ENCODE measurements at places on chromosomes 2 and 18. TPM values are rescaled to one million over a fixed set of nuclear protein-coding genes. Genes with fewer than 3 reads are reported as not detected.

Gene MYO7B
- 0.75 TPM for total RNA-seq

Gene HAAO
- not detected for total RNA-seq

Gene LYPD6
- not detected for total RNA-seq

Gene STEAP3
- total RNA-seq, result 0.10 TPM

Gene ECEL1
- not detected for total RNA-seq
